Esophagus squamous epithelium (tissue), 5 donors: ENCODE measurements at places on chromosomes 4 and X.

- no peak for DNase-seq
Measured at GRCh38 chr4:135598151-135598550, 1396.6 kb upstream of the PABPC4L start.

DNA sequence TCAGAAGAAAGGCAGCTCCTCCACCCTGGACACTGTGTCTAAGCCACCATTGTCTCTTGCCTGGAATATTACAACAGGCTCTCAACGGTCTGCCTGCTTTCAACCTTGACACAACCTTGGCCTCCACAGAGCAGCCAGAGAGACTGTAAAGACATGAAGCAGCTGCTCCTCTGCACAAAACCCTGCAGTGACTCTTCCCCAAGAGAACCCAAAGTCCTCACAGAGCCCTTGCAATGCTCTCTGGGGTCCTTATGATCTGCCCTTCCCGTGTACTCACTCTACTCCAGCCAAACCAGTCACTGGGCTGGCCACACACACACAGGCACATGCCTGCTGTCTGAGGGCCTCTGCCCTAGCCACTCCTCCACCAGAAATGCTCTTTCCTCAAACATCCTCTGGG is 75.9 kb upstream of the CPEB2 start:
- no peak for DNase-seq

DNA sequence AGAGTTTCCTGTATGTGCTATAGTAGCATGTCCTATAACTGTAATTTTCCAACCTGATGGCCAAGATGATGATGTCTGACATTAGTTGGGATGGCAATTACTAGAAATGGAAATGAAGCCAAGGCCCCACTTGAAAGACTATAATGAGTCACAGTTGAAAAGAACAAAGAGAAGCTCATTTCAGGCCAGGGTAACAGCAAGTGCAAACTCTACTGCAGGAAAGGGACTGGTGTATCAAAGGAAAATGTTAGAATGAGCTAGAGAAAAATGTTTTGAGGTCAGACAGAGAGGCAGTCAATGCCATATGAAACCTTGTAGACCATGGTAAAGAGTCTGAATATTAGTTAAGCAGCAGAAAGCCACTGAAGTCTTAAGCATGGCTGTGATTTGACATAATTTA is 146.2 kb upstream of the SH3RF1 start:
- DNase-seq, result no peak

DNA sequence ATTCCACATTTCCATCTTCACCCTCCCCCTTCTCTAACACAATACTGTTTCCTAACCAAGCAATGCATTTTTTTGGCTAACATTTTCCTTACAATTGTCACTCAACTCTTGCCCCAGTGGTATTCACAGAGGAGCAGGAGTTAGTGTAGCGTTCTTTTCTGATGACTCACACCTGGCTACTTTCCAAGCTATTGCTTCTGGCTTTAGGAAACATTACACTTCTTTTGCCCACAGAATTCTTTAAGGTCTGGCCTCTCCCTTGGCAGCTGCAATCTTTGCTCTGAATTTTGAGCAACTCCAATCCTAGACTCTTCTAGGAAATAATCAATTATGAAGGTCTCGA is 27.5 kb upstream of the PDGFC start:
- DNase-seq, result no peak

DNA sequence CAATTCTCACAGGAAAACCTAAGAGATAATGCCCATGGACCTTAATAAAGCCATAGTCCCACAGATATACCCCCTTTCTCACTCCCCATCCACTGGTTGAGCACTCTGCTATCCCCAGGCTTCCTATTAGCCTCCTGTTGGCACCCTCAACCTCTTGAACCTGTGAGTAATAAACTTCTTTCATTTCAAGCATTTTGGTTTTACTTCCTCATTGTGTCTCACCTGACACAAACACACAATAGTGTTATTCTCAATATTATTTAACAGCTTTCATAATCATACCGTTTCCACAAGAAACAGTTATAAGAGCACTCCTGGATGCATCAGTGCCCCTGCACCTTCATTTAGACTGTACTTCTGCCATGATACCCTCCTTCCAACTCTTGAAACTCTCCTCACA is 56.8 kb downstream of the TRPC5 start:
- DNase-seq, result no peak

GRCh38 chr4:142548491-142548890 is 297.6 kb downstream of the INPP4B start:
- no peak for DNase-seq
